Endothelial cell (in vitro differentiated cells): ENCODE measurements at places on chromosomes 2 and 18. TPM values are rescaled to one million over a fixed set of nuclear protein-coding genes. Genes with fewer than 3 reads are reported as not detected.

The ACTG2 gene
- 8.3 TPM for total RNA-seq

The GCKR gene
- total RNA-seq: 0.59 TPM

The DSG4 gene
- not detected for total RNA-seq

The VSNL1 gene
- total RNA-seq: 19.6 TPM

The ACKR3 gene
- 24.8 TPM for total RNA-seq

- H3K36me3 ChIP-seq: no peaks in the 10 kb centered on the region
- no peaks in the 10 kb centered on the region for H3K4me1 ChIP-seq
- no peak overlapping the region for H3K27ac ChIP-seq
- H3K27me3 ChIP-seq: no peaks in the 10 kb centered on the region
- no peak overlapping the region for H3K4me3 ChIP-seq
These were observed 1392.9 kb upstream of the ACVR2A start for GRCh38 chr2:146451972-146452371.

- H3K36me3 ChIP-seq: no peaks in the 10 kb centered on the region
- no peaks in the 10 kb centered on the region for H3K27me3 ChIP-seq
- no peak overlapping the region for H3K4me3 ChIP-seq
- H3K27ac ChIP-seq: no peak overlapping the region
- DNase-seq: no peak
These were observed 87.6 kb downstream of the TTC27 start for GRCh38 chr2:32715391-32715841.

- no peak overlapping the region for H3K27ac ChIP-seq
- peaks cover 10% of the 10 kb centered on the region for H3K4me1 ChIP-seq
- no peak for DNase-seq
- peaks cover 6% of the 10 kb centered on the region for H3K27me3 ChIP-seq
- no peak overlapping the region for H3K4me3 ChIP-seq
- no peaks in the 10 kb centered on the region for H3K36me3 ChIP-seq
These were observed 62.8 kb upstream of the PPP1CB start for GRCh38 chr2:28688818-28689217.

DNA sequence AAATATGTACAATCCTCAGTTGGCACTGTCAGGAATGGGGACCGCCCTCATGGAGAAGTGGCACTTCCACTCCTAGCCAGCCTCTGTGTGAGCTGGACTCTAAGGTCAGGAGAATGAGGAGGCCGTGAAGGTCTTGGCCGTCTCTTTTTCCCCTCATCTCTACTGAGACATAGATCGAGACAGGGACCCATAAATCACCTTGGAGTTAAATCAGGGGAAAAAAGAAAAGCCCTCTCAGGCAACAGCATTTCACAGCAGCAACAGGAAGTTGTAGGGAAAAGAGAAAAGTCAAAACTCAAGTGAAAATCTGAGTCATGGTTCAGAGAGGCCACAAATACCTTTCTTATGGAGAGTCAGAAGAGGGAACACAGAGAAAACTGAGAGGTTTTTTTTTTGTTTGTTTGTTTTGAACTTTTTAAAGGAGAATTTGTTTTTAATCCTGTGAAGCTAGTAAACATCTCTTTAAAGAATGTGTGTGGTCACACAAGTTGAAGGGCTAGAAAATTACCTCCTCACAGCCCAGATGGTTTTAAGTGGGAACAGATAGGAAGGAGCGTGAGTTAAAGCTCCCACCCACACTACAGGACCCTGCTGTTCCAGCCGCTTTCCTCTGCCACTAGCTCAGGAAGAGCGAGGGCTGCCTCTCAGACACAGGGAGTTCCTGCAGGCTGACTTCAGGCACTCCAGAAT lies 30.6 kb upstream of the CYP1B1 start:
- peak; percentile 20 for DNase-seq
- peaks cover 2% of the 10 kb centered on the region for H3K27me3 ChIP-seq
- H3K4me3 ChIP-seq: no peak overlapping the region
- H3K36me3 ChIP-seq: no peaks in the 10 kb centered on the region
- peaks cover 11% of the 10 kb centered on the region for H3K4me1 ChIP-seq

DNA sequence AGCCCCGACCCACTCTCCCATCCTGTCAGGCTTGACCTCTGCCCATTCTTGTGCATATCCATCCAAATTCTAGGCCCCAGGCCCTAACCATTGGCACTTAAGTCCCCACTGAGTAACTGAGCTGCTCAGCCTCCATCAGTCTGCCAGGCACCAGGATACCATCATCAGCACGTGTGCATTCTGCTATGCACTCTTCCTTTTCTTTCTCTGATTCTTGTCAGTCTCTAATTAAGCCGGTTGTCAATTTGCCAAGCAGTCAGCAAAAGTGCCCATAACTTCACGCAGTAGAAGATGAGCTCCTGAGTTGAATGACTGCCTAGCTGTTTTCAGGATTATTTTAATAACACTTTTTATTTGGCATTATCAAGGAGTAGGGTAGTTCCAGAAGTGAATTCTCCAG lies 107.2 kb downstream of the FEZ2 start:
- peaks cover 17% of the 10 kb centered on the region for H3K36me3 ChIP-seq
- H3K27me3 ChIP-seq: peaks cover 5% of the 10 kb centered on the region
- no peak overlapping the region for H3K27ac ChIP-seq
- DNase-seq: no peak
- peaks cover 20% of the 10 kb centered on the region for H3K4me1 ChIP-seq

- no peak overlapping the region for H3K4me3 ChIP-seq
- no peak for DNase-seq
- H3K27ac ChIP-seq: no peak overlapping the region
- H3K27me3 ChIP-seq: peaks cover 10% of the 10 kb centered on the region
These were observed 54.6 kb upstream of the RASGRP3 start for GRCh38 chr2:33421820-33422219.

DNA sequence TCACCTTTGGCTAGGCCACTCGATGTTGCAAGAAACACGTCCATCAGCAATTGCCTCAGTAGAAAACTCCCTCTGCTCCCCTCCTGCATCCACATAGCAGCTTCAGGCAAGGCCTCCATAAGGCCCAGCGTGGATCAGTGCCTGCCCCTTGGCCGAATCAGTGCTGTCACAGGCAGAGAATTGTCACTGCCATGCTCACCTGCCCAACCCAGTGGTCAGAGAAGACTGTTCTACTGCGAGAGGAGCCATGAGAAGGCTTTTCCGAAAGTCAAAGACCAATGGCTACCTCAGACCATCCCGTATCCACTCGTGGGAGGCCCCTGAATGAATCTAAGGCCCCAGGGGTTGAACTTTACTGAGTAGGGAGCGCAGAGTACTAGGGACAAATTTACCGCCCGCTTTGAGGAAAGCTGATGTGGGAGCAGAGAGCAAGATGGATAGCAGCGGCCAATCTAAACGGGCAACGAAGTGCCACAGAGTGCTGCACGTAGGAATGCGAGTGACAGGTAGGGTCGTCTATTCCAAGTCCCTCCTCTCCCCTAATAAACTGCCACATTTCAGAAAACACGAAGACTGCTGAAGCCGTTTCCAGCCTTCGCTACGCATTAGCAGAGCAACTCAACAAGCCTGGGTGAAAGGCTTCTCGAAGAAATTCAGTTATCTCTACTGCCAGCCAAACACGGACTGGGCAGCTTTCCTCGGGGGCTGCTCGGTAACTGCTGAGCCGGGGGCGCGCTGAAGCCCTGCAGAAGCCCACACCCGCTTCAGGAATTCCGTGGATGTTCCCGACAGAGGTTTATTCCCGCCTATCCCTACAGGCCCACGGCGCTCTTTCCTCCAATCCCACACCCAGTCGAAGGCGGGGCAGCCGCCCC lies 968 bp upstream of the RALBP1 start:
- H3K4me1 ChIP-seq: peaks cover 9% of the 10 kb centered on the region
- H3K4me3 ChIP-seq: peak overlapping the region; percentile 95
- no peaks in the 10 kb centered on the region for H3K27me3 ChIP-seq

GRCh38 chr2:40370007-40370395 lies 81.9 kb downstream of the SLC8A1 start:
- no peak overlapping the region for H3K4me3 ChIP-seq
- peaks cover 3% of the 10 kb centered on the region for H3K4me1 ChIP-seq
- H3K27me3 ChIP-seq: no peaks in the 10 kb centered on the region
- H3K27ac ChIP-seq: no peak overlapping the region

- no peaks in the 10 kb centered on the region for H3K4me1 ChIP-seq
- no peak overlapping the region for H3K27ac ChIP-seq
- no peaks in the 10 kb centered on the region for H3K36me3 ChIP-seq
- no peaks in the 10 kb centered on the region for H3K27me3 ChIP-seq
These were observed 43.1 kb downstream of the MAP3K19 start for GRCh38 chr2:135004005-135004746.

GRCh38 chr2:240919786-240920782 lies 13.9 kb downstream of the CROCC2 start:
- no peak overlapping the region for H3K4me3 ChIP-seq
- no peaks in the 10 kb centered on the region for H3K36me3 ChIP-seq
- peak; percentile 7 for DNase-seq
- no peaks in the 10 kb centered on the region for H3K4me1 ChIP-seq
- H3K27ac ChIP-seq: no peak overlapping the region

DNA sequence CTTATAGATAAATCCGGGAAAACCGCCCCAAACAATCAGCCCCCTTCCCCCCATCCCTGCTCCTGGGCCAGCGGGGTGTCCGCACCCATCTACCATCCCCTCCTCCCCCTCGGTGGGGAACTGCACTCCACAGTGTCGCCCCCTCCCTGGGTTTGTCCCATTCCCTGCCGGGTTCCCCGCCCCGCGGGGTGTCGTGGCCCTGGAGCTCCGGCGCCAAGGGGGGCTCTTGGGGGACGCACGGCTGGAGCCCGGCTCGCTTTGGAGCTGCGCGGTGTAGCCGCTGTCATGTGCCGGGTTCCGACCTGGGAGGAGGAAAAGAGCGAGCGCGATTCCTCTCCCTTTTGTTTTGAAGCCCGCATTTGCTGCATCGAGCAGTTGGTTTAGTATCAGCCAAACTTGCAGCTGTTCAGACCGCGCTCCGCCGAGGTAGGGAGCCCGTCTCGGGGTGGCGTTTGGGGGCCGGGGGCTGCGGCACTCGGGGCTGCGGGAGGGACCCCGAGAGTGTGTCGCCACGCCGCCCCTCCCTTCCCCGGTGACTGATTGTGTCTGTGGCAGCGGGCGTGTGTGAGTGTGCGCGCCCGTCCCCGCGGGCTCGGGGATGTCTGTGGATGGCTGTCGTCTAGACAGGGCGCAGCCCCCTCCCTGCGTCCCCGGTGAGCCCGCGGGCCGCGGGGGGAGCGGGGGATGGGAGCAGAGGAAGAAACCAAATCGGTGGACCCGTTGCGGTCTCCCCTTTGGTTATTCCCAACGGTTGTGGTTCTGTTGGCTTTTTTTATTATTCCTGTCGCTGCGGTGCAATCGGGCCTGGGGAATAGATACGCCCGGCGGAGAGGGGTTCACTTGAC lies 797 bp downstream of the CTIF start:
- peak overlapping the region; percentile 91 for H3K4me3 ChIP-seq
- peaks cover 29% of the 10 kb centered on the region for H3K4me1 ChIP-seq
- DNase-seq: peak; percentile 50
- no peaks in the 10 kb centered on the region for H3K36me3 ChIP-seq

GRCh38 chr18:8696749-8697211 lies 8.6 kb upstream of the MTCL1 start:
- DNase-seq: peak; percentile 87
- H3K27ac ChIP-seq: no peak overlapping the region
- H3K4me3 ChIP-seq: no peak overlapping the region
- peaks cover 4% of the 10 kb centered on the region for H3K4me1 ChIP-seq
- peaks cover 2% of the 10 kb centered on the region for H3K27me3 ChIP-seq

DNA sequence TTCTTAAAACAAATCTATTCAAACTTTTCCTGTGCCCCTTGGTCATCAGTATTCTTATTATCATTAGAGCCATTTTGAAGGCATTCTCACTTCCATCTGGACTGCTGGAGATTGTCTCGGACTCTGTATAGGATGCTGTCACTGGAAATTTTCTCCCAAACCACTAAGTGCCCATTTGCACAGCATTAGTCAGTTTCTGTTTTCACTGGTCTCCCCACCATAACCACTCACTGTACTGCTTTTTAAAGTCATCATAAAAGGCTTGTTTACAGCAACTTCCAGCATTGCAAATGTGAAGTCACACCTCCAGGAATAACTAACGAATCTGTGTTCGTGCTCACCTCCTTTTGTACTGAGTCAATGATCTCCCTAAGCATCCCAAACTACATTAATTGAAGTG lies 150.9 kb upstream of the SERTAD2 start:
- no peak overlapping the region for H3K4me3 ChIP-seq
- no peaks in the 10 kb centered on the region for H3K27me3 ChIP-seq
- H3K36me3 ChIP-seq: no peaks in the 10 kb centered on the region
- H3K4me1 ChIP-seq: no peaks in the 10 kb centered on the region

DNA sequence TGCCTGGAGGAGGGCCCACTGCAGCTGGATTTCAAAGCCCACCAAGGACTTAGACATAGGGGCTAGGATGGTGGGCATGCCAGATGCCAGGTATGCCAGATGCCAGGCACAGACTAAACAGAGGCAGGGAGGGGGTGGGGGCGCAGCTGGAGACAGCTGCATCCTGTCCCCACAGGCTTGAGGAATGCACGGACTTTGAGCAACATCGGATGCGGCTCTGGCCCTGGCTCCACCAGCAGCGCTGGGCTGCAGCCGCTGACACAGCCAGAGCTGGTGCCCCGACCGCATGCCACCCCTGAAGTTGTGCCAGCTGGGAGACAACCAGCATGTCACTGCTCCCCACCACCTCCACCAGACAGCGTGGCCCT lies 39.5 kb downstream of the AQP12A start:
- H3K27ac ChIP-seq: no peak overlapping the region
- peaks cover 11% of the 10 kb centered on the region for H3K27me3 ChIP-seq
- no peaks in the 10 kb centered on the region for H3K4me1 ChIP-seq
- H3K36me3 ChIP-seq: peaks cover 8% of the 10 kb centered on the region

DNA sequence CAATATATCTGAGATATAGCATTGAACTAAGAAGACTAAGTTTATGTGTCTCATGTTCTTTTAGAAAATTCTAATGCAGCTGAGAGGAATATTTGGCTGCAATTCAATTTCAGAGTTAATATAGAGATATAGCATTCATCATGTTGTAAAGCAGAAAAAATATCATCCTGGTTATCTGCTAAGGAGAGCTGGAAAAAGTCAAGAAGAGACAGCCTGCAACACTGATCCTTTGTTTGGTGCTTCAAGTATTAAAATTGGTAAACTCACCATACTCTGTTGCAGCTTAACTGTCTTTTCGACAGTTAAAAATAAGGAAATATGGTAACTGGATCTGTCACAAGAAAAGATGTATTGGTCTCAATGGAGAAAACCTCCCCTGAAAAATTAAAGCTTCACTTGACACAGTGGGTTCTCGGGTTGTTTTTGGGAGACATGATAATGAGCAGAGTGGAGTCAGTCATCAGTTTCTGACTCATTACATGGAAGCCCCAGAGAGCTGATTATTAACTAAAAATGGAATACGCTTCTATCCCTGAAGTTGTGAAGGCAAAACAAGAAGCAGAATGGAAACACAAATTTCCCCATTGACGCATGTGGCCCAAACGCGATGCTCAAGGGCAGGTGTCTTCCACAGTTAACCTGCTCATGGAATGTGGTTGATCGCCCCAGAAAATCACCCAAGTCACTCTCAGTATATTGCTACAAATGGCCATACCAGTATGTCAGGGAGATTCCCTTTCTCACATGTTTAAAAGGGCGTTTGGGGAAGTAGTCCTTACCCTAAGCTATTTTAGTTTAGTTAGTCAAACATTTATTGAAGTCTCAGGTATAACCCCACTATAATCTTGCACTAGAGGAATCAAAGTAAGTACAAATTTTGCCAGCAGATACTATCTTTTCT lies 8.2 kb downstream of the BCL2 start:
- DNase-seq: no peak
- no peak overlapping the region for H3K27ac ChIP-seq
- H3K27me3 ChIP-seq: no peaks in the 10 kb centered on the region
- no peak overlapping the region for H3K4me3 ChIP-seq

GRCh38 chr2:207087046-207087902 lies 78.5 kb downstream of the KLF7 start:
- peak; percentile 39 for DNase-seq
- peaks cover 12% of the 10 kb centered on the region for H3K27me3 ChIP-seq
- peaks cover 53% of the 10 kb centered on the region for H3K36me3 ChIP-seq
- peak overlapping the region; percentile 68 for H3K4me3 ChIP-seq
- H3K4me1 ChIP-seq: peaks cover 86% of the 10 kb centered on the region
